ENCODE measurements at places on chromosomes 3 and 15. TPM values are rescaled to one million over a fixed set of nuclear protein-coding genes. Genes with fewer than 3 reads are reported as not detected.

GRCh38 chr15:82855286-82856100 is 46.1 kb downstream of the WHAMM start:
- no peaks in the 10 kb centered on the region for H3K27me3 ChIP-seq
- H3K4me1 ChIP-seq = peaks cover 13% of the 10 kb centered on the region
- H3K36me3 ChIP-seq = no peaks in the 10 kb centered on the region
- DNase-seq = no peak
- H3K27ac ChIP-seq = no peak overlapping the region

DNA sequence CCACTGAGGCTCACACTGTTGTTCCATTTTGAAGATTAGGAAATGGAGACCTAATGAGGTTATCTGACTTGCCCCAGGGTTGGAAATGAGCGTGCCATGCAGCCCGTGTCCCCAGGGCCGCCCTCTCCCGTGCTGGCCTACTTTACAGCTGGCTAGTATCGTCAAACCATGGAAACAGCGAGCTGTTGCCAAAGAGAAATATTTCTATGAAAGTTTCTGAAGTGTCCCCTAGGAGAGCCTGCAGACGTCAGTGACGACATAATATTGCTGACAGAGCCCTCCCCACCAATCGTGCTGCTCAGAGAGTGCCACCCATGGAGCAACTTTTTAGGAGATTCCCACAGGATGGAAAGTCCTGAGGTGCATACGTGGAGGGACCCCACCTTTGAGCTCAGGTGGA is 11.2 kb upstream of the FAM174B start:
- H3K4me3 ChIP-seq = no peak overlapping the region
- DNase-seq = no peak
- no peak overlapping the region for H3K27ac ChIP-seq
- H3K27me3 ChIP-seq = peaks cover 8% of the 10 kb centered on the region

DNA sequence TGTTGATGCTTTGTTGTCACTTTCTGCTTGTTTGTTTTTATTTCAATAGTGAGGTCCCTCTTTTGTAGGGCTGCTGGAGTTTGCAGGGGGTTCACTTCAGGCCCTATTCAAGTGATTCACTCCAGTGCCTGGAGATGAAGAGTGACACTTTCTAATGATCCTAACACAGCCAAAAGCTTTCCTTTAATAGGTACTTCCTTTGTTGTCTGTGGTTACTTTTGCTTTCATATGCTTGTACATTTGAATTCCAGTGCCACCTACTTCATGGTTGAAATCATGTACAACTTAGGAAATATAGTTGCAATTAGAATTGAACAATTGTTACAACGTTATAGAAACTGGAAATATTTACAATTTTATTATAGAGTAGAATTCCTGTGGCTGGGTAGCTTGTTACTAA is 466.8 kb upstream of the EPHA3 start:
- no peak overlapping the region for H3K27ac ChIP-seq
- H3K27me3 ChIP-seq = no peaks in the 10 kb centered on the region
- no peaks in the 10 kb centered on the region for H3K4me1 ChIP-seq
- DNase-seq = no peak

DNA sequence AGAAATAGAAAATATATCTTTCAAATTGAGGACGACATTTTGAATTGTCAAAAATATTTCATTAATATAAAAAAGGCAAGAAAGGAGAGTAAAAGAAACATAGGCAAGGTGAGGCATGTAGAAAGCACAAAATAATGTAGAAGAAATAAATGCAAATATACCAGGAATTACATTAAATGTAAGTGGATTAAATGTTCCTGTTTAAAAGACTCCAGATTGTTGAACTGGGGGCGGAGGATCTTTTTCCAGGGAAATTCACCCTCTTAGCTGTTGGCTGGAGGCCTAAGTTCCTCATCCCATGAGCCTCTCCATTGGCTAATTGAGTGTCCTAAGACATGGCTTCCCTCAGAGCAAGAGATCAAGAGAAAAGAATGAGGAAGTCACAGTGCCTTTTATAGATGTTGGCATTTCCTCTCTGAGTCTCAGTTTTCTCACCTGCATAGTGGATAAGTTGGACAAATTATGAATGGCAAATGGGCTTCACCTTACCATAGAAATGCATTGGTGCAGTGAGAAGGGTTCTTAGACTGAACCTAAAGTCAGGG is 147.4 kb upstream of the SMAD3 start:
- H3K27me3 ChIP-seq = peaks cover 7% of the 10 kb centered on the region
- H3K4me1 ChIP-seq = no peaks in the 10 kb centered on the region
- no peak overlapping the region for H3K27ac ChIP-seq
- peaks cover 2% of the 10 kb centered on the region for H3K36me3 ChIP-seq

DNA sequence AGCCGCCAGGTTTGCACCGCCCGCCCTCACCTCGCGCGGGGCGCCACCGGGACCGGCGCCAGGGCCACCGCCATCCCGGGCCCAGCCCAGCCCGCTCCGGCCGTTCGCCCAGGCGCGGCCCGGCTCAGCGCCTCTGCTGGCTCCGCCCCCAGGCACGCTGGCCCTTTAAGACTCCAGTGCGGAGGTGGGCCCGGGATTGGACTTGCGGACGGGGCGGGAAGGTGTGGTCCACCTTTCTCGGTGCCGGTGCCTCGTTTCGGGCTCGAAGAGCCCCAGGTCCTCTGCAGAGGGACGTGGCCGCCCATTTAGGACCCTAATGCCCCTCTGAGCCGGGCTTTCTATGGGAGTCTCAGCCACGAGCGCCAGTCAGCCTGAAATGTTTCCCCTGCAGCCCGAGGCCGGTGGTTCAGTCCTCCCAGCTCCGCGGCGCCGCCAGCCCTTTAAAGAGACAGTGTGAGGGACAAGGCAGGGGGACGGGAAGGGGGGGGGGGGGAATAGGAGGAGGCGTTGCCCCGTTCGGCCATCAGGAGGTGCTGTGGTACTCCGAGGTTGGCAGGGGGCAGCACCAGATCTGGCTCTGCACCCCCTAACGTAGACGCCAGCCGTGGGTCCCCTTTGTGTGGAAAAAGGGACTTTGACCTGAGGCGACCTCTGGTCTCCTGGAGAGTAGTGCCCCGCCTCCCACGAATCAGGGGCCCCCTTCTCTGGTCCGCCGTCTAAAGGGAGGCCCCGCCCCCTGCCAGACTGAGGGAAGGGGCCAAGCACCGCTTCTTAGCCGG is 1.0 kb downstream of the HYAL2 start:
- H3K27me3 ChIP-seq = no peaks in the 10 kb centered on the region
- peaks cover 38% of the 10 kb centered on the region for H3K4me1 ChIP-seq

GRCh38 chr15:100311833-100312476 is 29.8 kb downstream of the ADAMTS17 start:
- H3K36me3 ChIP-seq = peaks cover 15% of the 10 kb centered on the region
- no peak overlapping the region for H3K27ac ChIP-seq
- H3K27me3 ChIP-seq = no peaks in the 10 kb centered on the region

The DUOX1 gene
- total RNA-seq = 0.17 TPM

The SEC62 gene
- 73.3 TPM for total RNA-seq

The MRPS25 gene
- 55.0 TPM for total RNA-seq

The CSPG4 gene
- not detected for total RNA-seq

The DUOXA2 gene
- not detected for total RNA-seq

Data from activated naive CD4-positive, alpha-beta T cell treated with anti-CD3 and anti-CD28 coated beads for 36 hours (primary cell).